ENCODE measurements at places on chromosomes 11 and 22.

DNA sequence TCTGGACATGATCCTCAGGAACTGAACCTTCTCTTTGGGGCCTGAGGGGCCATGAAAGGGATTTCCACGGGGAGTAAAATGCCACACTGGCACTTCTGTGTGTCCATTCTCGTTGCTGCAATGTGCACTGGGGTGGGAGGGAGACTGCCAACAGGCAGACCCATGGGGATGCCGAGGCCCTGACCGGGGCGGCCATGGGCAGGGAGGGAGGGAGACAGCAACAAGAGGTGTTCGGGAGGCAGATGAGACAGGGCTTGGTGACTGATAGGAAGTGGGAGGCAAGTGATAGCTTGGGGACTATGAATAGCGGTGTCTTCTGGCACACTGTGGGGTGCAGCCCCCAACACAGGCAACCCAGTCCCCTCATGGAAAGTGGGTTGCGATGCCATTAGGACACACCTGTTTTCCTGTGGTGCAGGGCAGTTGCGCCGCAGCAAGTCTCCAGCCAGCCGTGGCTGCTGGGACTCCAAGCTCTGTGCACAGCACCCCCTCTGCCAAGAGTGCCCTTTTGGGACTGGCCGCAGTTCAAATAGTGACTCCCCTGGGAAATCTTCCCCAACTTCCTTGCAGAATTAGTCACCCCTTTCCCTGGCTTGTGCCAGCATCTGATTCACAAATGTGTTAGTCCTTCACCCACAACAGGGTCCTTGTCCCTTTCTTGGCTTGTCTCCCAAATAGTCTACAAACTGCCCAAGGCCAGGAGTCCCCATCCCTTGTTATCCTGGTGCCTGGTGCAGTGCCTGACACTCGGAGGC lies 88.8 kb downstream of the CHST1 start:
- no peak for DNase-seq

DNA sequence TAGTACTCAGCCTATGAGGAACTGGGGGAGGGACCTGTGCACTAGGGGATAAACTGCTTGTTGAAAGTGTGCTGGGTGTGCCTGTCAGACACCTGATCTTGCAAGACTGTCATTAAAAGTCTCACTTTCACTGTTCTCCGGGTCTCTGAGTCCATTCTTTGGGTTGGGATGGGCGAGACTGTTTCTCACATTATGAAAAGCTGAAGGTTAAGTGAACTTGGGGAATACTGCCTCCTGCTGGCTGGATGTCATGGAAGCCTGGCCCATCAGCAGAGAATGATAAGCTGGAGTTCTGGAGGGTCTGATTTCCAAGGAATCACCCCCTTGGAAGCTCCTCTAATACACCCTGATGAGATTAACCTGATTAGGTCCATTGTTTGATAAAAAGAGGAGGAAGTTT lies 9.0 kb upstream of the VPREB1 start:
- DNase-seq: no peak

DNA sequence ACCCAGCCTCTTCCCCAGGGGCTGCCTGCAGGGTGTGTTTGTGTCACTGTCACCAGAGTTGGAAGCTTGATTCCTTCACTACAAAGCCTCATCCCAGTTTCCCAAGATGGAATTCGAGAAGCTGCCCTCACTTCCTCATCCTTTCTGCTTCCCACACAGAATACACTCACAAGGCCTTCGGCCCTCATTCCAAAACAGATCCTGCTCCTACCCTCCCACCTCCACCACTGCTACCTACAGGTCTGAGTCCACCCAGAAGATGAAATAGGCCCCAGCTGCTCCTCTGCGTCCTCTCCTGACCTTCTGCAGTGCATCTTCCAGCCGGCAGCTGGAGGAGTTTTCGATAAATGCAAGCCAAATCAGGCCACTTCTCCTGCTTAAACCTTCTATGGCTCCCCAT lies 6.8 kb upstream of the WNT7B start:
- DNase-seq: no peak

DNA sequence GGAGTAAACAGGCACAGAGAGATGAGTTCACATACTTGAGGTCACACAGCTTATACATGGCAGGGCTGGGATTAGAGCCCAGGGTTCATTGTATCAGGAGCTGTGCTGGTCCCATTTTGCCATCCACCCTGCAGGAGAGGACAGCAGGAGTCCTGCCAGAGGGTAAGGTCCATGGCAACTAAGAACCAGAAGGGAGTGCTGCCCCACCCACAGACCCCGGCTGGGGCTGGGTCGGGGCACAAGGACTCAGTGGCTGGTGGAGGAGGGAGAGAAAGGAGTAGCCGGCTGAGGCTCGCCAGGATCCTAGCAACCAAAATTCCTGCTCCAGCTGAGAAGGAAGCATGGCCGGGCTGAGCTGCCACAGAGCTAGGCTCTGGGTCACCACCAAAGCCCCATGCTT lies 25.9 kb upstream of the TP53I11 start:
- no peak for DNase-seq

DNA sequence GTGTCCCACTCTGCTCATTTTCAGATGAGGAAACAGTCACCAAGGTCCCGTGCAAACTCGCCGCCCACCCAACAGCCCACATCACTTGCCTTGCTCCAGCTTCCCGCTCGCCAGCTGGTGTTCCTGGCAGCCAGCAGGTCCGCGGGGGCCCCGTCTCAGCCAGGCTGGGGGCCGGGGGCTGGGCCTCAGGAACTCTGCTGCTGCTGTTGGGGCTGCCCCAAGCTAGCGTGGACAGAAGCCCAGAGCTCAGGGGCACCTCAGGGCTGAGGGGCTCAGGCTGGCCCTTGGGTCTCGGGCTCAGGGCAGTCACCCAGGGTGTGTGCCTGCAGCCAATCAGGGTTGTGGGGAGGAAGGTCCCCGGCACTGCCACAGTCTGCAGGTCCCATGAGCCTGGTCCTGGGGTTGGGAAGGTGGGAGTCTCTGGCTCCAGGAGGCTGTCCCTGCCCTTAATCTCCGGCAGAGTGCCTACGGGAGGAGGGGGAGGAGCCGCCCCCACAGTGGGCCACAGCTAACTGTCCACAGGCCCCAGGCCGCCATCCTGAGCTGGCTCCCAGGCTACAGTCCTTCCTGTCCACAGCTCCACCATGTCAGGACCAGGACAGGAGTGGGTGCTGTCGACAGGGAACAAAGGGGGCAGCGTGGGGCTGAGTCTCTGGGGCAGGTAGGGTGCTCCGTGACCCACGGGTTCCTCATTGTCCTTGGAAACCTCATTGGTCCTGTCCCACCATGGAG lies 65.2 kb downstream of the ARFGAP3 start:
- DNase-seq: peak; percentile 81

DNA sequence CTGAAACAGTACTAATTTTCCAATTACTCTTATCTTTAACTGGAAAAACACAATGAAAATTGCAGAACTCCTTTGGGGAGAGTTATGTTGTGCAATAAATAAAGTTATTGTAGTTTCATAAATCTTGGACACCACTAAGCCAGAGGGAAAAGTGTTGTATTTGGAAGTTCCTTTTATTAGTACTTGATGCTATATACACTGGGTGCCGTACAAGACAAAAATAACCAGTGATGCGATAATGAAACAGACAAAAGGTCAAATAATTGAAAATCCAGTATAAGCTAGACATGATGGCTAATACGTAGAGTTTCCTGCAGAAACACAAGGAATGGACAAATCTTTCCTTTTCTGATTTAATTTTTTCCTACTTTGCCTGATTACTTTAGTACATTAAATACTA lies 541.1 kb downstream of the ETS1 start:
- no peak for DNase-seq

GRCh38 chr11:78575478-78575877 lies 814 bp upstream of the NARS2 start:
- DNase-seq: no peak

GRCh38 chr22:48223488-48224190 lies 1461.2 kb downstream of the TBC1D22A start:
- DNase-seq: no peak

DNA sequence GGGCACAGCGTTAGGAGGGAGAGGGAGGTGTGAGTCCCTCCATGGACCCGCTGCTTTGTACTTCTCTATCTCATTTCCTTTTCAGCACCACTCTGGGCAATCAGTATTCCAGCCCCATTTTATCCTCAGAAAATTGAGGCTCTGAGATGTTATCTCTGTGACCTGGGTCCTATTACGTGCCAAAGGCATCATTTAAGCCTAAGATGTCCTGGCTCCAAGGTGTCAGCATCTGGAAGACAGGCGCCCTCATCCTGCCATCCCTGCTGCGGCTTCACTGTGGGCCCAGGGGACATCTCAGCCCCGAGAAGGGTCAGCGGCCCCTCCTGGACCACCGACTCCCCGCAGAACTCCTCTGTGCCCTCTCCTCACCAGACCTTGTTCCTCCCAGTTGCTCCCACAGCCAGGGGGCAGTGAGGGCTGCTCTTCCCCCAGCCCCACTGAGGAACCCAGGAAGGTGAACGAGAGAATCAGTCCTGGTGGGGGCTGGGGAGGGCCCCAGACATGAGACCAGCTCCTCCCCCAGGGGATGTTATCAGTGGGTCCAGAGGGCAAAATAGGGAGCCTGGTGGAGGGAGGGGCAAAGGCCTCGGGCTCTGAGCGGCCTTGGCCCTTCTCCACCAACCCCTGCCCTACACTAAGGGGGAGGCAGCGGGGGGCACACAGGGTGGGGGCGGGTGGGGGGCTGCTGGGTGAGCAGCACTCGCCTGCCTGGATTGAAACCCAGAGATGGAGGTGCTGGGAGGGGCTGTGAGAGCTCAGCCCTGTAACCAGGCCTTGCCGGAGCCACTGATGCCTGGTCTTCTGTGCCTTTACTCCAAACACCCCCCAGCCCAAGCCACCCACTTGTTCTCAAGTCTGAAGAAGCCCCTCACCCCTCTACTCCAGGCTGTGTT lies 829 bp upstream of the APOC3 start:
- no peak for DNase-seq

DNA sequence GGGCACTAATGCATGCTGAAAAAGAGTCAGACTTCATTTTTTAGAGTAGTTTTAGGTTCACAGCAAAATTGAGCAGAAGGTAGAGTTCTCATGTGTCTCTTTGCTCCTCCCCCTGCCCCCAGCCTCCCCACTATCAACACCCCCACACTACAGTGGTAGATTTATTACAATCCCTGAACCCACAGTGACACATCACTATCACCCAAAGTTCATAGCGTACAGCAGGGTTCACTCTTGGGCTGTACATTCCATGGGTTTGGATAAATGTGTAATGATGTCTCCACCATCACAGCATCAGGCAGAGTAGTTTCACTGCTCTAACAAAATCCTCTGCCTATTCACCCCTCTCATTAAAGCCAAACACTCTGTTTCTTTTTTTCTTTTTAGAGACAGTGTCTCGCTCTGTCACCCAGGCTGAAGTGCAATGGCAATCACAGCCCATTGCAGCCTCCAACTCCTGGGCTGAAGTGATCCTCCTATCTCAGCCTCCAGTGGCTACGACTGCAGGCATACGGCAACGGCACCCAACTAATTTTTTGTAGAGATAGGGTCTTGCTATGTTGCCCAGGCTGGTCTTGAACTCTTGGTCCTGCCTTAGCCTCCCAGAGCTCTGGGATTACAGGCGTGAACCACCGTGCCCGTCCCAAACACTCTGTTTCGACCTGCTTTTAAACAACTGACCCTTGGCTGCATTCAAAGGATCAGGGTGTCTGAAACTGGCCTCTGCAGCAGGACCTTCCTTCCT lies 4.1 kb downstream of the BEST1 start:
- DNase-seq: no peak

DNA sequence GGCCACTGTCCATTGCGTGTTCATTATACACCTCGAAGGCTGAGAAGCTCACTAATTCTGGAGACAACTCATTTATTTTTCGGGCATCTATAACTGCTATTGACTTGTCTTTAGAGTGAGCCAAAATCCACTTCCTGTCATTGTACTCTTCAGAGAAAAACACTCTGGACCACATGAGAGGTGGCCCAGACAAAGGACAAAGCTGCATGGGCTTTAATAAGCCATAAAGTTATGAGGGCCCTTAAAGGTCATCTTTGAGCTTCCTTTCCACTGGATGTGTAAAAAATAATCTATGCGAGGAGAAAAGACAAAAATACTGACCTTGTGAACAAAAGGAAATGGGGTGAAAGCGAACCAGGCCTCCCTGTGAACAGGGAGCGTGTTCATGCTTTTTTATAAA lies 63.5 kb upstream of the ZC3H12C start:
- no peak for DNase-seq
